ENCODE measurements at places on chromosomes 5 and 9.

DNA sequence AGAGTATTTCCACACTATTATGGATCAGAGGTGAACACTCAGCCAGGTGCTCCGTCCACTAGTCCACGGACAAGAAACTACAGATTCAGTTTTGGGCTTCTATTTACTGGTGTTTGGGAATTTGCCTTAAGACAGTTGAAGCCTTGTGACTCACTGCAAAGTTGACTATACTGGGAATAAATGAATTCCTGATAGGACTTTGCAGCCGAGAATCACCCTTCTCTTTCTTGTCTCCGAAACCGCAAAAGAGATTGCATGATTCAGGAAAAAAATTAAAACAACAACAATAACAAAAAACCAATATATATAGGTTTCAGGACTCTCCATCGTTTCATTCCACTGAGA is 716 bp downstream of the TMEM171 start:
- no peak for DNase-seq

DNA sequence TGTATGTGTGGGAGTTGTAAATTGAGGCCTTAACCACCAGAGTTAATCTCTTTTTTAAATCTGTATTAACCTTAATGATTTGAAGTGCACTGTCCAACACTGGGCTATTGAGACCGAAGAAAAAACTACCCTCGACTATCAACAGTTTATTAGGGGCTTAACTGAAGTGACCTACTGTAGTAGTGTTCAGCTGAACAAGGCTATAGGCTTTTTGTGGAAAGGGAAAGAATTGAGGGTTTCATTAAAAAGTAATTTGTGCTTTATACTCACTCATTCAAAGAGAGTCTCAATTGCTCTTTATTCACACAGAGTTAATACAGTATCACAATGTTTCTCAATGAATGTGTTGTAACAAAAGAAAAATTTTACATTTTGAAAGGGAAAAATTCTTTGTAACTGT is 267.5 kb downstream of the SLF1 start:
- no peak for DNase-seq

DNA sequence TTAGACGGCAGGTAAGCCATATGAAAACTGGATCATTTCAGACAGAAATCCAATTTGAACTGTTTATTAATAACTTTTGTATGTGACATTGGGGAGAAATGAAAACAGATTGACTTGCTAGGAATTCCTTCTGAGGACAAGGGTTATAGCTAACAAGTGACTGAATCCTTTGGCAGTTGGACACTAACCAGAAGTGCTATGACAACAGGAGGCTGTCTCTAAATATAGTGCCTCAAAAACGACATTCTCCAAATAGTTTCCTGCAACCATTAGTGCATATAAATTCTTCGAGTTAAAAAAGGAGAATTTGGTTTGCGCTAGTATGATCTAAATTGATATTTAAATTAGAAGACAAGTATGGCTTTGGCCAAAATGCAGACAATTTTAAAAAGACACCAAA is 338.6 kb downstream of the PTPRD start:
- DNase-seq, result no peak

- peak; percentile 20 for DNase-seq
Measured at GRCh38 chr5:88665750-88666215, 217.2 kb downstream of the MEF2C start.

DNA sequence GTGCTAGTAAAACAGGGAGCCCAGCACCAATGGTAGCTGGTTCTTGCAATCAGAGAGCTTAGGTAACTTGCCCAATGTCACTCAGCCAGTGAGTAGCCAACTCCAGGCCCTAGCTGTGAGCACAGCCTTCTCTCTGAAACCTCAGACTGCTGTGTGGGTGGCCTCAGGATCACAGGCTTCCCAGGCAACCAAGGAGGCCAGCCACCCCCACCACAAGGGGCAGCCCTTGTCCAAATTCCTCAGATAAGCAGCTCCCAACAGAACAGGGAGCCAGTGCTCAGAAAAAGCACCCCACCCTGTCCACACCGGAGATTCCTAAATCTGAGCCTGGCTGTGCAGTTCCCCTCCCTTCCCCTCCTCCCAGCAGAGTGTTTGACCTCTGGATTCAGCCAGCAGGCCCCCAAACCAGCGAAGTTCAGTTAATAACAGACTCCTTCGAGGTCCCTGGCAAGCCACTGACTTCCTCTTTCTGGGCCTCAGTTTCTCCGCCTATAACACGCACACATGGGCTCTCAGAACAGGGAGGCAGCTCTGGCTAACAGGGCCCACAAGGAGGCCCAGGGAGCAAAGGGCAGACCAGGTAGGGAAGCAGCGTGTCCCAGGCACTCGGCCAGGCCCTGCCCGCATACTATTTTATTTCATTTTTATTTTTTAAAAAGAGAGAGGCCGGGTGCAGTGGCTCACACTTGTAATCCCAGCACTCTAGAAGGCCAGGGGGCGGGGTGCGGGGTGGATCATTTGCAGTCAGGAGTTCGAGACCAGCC is 2.7 kb downstream of the EEIG1 start:
- no peak for DNase-seq

DNA sequence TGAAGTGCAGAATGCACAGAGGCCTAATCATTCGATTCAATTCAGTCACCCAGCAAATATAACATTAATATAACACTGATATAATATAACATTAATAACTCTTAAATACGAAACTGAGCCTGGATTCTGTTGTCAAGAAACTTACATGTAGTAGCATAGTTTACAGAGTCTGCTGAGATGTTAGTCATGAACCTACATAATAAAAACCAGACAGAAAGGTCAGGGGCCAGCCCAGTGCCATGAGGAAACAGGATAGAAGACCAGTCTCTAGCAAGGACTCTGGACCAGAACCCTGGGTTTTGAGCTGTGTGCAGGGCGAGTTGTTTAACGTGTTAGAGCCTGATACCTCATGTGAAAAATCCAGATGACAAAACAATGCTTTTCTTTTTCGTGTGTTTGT is 234.7 kb downstream of the NR2F1-AS1 start:
- DNase-seq, result no peak

DNA sequence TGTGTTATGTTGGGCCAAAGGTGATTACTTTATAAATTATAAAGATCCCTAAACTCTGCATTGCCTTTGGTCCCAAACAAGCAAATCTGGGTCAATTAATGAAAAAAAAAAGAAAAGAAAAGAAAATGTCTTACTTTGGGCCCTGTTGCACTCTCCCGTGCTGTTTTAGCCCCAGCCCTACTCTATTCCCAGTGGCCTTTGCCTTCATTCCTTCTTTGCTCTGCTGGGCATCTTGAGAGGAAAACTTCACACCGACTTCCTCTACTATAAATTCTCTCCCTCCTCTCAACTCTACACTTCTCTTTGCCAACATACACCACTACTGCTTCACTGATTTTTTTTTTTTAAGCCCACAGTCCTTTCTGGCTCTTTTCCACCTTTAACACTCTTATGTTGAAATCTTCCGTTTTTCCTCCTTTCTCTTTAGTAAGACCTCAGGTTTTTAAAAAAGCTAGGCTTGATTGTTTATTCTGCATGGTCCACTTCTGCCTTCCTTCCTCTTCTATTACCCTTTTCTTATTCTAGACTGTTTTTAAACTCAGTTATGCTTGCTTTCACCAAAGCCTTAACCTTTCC is 4.5 kb upstream of the MSMP start:
- no peak for DNase-seq

- peak; percentile 11 for DNase-seq
Measured at GRCh38 chr9:99307851-99308250, 85.8 kb downstream of the SEC61B start.

DNA sequence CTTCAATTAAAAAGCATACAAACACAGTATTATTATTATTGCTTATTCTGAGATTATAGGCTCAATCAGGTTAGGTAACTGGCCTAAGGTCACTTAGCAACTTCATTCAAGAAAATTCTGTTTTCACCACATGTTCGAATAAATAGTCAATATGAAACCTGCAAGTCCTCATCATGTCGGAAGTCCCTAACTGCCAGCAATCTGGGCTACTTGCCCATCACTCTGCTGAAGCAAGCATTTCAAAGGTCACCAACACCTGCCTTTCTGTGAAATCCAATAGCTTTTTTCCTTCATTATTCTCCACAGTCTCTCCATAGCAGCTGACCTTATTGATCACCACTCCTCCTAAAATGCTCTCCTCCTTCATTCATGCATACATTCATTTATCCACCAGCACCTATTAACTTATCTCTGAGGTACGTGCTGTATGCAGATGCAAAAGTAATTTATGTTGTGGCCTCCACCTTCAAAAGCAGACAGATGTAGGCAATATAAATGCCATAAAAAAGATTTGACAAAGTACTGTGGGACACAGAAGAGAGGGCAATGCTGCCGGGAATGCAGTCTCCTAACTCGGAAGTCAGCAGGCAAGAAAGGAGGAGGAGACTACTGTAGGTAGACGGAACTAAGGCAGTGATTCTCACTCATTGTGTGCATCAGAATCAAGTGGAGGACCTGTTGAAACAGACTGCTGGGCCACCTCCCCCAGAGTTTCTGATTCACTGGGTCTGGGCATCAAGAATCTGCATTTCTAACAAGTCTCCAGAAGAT is 310.9 kb downstream of the BNC2 start:
- no peak for DNase-seq

DNA sequence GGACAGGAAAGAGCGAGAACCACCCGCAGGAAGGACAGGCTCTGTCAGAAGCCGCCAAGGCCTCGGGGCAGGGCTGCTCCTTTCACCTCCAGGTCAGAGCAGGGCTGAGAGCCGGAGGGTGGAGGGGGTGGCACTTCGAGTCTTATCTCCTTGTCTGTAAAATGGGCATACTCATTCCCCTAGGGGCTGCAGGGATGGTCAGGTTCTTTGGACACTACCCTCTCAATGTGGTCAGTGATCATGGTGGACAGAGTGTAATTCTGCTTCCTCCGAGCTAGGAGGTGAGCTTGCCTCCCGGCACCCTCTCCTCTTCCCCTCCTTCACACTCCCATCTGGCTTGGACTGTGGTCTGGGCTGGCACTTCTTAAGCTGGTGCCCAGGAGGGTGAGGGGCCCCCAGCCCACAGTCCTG is 39.6 kb downstream of the RGS3 start:
- DNase-seq, result no peak

DNA sequence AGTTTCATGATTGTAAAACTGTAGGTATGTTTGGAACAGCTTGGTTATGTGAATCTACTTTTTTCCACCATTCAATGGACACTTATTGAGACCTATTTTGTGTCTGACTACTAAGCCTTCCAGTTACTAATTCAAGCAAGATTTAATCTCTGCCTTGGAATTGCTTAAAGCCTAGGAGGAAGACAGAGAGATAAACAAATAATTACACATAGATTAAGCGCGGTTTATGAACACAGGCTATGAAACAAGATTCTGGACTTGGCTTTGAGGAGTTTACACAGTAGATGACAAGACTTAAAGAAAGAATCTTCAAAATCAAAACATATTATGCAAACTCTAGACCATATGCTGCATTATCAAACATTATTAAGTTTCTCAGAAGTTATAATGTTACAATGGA is 340.4 kb downstream of the RASEF start:
- no peak for DNase-seq

DNA sequence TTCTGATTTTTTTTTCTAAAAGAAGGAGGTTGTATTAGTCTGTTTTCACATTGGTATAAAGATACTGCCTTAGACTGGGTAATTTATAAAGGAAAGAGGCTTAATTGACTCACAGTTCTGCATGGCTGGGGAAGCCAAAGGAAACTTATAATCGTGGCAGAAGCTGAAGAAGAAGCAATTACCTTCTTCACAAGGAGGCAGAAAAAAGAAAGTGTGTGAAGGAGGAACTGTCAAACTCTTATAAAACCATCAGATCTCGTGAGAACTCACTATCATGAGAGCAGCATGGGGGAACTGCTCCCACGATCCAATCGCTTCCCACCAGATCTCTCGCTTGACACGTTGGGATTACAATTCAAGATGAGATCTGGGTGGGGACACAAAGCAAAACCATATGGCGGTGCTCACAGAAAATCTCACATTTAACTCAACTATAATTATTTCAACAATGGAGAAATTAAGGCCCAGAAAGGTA is 27.1 kb downstream of the DPYSL3 start:
- no peak for DNase-seq

DNA sequence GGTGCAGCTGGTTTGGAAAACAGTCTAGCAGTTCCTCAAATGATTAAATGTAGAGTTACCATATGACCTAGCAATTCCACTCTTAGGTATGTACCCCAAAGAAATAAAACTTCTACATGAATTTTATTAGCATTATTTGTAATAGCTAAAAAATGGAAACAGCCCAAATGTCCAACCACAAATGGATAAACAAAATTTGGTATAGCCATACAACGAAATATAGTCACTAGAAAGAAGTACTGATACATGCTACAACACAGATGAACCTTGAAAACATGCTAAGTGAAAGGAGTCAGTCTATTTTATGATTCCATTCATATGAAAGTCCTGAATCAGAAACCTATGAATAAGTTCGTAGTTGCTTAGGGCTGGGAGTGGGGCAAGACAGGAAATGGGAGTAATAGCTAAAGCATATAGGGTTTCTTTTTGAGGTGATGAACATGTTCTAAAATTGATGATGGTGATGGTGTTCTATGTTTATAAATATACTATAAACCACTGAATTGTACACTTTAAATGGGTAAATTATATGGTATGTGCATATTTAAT is 6.3 kb downstream of the GDF9 start:
- DNase-seq, result no peak

All from NCI-H526 treated with DMSO at 0.1 percent for 48 hours (cell line).